ENCODE measurements at places on chromosomes 12 and 14.

DNA sequence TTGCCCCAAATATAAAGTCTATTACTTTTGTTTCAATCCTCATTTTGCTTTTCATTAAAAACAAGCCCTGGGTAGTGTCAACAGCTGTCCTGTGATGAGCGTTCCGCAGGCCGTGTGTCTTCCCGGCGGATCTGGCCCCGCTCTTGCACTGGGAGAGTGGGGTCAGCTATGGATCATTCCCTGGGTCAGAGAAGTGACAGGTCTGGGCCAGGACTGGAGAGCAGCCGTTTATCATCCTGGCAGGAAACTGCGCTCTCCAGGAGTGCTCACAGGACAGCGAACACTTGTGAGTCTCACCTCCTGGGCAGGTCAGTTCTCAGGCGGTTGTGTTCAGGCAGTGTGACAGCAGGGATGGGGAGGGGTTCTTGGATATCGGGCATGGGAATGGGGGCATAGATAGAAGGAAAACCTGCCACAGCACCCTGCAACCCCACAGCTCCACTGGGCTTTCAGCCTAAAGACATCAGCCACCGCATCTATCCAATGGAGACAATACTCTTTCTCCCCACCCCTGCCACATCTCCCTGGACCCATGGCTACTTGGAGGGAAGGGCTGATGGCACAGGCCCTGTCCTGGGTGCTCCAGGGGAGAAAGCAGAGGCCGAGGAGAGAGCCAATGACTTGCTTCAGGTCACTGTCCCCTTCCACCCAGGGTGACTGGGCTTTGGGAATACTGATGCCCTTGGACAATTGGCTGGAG, 47.8 kb upstream of the CHGA start:
- no peak for DNase-seq

GRCh38 chr12:89821896-89822295, 113.3 kb upstream of the ATP2B1 start:
- no peak for DNase-seq

DNA sequence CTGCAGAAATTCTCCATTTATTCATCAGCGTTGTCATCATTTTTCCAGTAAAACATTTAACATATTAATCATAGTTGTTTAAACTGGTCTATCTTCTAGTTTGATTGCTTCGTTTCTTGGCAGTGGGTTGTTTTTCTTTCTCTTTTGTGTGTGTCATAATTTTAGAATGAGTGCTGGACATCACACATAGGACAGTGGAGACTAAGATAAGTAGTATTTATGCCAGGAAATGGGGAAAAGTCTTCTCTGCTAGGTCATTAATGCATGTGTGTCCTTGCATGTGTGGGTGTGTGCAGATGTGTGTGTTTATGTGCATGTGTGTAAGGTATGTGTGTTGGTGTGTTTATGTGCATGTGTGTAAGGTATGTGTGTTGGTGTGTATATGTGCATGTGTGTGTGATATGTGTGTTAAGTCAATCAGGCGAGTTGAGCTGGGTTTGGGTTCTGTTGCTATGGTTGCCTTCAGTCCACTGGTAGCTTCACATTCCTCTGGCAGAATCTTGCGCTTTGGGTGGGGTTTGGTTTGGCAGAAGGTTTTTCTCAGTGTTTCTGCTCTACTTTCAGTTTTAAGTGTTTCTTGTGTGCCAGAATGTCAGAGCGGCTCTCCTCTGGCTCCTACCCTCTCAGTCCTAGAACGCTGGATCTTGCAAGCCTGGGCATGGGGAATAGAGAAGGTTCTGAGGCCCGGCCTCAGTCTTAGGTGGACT, 7.8 kb upstream of the ADGRD1 start:
- DNase-seq: no peak

DNA sequence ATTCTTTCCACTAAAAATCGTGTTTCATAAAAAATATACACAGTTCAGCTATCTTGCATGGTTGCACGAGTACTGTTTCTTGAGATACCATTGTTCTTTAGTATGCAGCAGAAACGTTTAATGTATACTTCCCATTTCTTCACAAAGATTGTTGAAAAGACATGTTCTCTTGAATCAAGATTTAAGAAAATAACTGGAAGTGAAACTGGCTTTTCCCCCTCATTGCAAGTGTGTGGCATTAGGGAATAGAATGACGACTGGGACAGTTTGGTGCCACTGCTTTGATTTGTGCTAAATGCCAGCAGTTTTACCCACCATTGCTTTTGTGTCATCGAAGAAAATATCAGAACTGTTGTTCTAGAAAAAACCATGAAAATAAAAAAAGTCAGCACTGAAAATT, 20.3 kb upstream of the DHRS2 start:
- DNase-seq: no peak

DNA sequence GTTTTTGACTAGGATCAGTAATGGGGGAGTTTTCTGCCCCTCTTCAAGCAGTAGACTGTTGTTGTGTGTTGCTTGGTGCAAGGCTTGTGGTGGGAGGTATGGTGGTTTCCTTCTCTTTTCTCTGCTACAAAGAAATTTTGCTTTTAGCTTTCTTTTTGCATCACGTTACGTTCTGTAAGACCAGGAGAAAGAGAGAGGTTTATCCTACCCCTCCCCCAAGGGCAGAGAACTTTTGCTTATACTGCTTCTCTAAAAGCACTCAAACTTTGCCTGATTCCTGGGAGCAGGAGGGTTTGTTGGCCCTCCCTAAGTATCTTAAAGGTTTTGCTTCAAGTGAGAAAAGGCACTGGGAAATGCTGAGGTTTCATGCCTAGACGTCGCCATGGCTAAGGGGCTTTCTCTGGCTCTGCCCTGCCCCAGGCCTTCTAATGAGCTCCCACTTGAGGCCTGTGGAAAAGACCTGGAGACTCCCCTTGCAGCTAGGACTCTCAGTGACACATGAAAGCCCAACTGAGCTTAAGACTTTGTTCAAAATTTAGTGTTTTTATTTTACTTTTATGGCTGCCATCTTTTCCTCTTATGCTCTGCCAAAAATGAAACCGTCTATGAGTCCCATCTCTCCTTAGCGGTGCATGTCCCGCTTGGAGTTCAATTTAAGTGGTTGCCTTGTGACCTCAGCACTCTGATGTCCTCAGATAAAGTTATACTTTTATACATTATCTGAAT, 49.2 kb downstream of the EIF2S3B start:
- no peak for DNase-seq

- no peak for DNase-seq
These were observed 102.7 kb upstream of the MAP1LC3B2 start for GRCh38 chr12:116456330-116457082.

DNA sequence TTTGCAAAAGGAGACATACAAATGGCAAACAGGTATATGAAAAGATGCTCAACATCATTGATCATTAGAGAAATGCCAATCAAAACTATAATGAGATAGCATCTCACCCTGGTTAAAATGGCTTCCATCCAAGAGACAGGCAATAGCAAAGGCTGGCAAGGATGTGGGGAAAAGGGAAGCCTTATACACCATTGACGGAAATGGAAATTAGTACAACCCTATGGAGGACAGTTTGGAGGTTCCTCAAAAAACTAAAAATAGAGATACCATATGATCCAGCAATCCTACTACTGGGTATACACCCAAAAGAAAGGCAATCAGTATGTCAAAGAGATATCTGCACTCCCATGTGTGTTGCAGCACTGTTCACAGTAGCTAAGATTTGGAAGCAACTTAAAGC, 17.3 kb upstream of the CKAP4 start:
- no peak for DNase-seq

DNA sequence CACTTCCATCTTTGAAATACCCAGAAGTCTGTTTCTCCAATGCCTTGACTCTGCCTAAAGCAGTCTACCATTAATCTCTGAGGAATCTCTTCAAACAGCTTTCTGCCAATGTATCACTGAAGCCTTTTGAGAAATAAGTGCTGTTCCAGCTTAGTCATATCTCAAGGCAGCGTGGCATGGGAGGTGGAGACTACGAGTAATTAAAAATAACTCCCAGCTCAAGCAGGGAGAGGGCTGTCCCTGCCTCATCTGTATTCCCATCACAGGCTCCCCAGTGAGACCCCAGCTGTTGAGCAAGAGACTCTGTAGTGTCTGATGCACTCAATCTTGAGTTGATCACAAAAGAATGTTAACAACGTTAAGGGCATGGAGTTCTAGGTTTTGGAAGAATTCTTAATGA, 700.6 kb downstream of the DIO2 start:
- no peak for DNase-seq

DNA sequence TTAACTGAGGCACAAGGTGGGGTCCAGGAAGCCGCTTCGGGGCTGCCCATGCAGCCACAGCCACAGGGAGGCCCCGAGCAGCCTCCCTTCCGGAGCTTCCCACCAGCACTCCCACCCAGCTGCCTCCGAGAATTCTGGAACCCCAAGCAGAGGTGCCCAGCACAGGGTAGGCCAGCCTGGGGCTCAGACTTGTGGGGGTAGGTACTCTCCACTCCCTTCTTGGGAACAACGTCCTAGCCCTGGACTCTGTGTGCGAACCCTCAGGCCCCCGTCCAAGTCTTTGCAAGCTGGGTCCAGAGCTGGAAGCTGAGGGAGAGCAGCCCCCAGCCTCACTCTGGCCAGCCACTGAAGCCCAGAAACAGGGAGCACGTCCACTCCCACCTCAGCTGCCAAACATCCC, 16.1 kb downstream of the ITPK1 start:
- no peak for DNase-seq

- no peak for DNase-seq
These were observed 50.2 kb upstream of the NID2 start for GRCh38 chr14:52119030-52119429.

DNA sequence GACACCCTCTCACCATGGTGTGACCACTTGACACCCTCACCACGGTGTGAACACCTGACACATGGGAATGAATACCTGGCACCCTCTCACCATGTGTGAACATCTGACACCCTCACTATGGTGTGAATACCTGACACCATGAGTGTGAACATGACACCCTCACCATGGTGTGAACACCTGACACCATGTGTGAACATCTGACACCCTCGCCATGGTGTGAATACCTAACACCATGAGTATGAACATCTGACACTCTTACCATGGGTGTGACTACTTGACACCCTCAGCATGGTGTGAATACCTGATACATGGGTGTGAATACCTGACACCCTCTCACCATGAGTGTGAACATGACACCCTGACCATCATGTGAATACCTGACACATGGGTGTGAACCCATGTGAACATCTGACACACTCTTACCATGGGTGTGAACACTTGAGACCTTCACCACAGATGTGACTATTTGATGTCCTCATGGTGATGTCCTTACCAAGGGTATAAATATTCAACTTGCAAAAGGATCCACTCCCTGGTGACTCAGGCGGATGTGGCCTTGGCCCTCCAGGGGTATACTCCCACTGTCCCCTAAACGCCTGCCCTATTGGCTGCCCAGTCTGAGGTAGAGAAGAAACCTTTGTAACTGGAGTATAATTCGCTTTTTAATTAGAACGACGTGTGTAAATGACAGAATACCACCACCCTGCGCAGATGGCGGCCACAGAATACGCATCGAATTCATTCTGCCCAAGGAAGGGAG, 29.1 kb downstream of the RFLNA start:
- no peak for DNase-seq

DNA sequence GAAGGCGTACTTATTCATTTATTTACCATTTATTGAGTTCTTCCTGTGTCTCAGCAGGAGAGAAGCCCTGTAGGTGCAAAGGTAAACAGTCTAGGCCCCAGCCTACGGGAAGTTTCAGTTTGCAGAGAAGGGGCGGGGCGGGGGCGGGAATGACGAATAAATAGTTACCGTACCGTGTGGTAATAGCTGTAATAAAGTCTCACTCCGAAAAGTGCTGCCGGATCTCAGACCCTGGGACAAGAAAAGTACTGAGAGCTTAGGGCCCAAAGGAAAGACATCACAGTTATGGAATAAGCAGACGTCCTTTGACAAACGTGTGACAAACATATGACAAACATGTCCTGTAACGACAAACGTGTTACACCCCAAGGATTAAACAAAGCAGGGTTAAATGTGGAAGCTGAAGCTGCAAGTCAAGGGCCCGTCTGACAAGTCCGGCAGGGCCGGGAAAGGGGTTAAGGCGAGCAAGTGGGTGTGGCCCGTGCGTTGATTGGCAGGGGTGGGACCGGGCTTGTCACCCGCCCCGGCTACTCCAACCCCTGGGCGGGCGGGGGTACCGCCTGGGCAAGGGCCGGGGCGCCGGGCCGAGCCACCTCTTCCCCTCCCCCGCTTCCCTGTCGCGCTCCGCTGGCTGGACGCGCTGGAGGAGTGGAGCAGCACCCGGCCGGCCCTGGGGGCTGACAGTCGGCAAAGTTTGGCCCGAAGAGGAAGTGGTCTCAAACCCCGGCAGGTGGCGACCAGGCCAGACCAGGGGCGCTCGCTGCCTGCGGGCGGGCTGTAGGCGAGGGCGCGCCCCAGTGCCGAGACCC, at the start of gene LRP10:
LRP10 (plus strand) TSS at position 517 of the 809 bp plus-strand sequence. CDS start 564 bp downstream, outside the sequence.
- DNase-seq: peak; percentile 49

DNA sequence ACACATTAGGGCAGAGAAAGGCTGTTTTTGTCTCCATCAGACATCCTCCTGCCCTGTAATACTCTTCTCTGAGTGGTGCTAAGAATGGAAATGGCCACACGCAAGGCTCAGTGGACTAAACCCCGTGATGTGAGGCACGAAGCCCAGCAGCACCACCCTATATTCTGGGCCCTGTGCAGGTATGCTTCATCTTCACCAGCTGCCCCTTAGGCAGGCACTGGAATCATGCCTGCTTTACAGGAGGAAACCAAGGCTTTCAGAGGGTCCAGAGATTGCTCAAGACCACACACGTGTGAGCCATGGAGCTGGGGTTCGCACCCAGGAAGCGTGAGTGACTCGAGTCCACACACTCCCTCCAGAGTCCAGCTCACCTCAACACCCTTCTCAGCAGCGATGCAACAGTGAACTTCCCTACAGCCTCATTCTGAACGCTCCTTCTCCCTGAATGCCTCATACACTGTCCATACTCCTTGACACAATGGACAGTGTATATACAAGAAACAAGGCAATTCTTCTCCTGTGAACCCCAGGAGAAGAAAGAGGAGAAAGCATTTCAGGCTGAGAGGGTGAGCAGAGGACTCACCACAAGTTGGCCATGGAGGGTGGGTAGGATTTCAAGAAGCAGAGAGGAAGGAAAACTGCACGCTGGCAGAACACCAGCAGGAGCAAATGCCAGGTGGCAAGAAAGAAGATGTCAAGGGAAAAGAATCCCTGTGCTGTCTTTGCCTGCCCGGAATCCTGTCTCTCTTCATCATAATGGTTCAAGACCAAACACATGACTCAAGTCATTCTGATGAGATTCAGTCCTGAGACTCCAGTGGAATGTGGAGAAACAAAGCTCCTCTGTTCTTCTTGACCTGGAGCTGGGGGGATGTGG, 39.1 kb downstream of the NT5DC3 start:
- no peak for DNase-seq
